ENCODE measurements at places on chromosomes 5 and 9.

DNA sequence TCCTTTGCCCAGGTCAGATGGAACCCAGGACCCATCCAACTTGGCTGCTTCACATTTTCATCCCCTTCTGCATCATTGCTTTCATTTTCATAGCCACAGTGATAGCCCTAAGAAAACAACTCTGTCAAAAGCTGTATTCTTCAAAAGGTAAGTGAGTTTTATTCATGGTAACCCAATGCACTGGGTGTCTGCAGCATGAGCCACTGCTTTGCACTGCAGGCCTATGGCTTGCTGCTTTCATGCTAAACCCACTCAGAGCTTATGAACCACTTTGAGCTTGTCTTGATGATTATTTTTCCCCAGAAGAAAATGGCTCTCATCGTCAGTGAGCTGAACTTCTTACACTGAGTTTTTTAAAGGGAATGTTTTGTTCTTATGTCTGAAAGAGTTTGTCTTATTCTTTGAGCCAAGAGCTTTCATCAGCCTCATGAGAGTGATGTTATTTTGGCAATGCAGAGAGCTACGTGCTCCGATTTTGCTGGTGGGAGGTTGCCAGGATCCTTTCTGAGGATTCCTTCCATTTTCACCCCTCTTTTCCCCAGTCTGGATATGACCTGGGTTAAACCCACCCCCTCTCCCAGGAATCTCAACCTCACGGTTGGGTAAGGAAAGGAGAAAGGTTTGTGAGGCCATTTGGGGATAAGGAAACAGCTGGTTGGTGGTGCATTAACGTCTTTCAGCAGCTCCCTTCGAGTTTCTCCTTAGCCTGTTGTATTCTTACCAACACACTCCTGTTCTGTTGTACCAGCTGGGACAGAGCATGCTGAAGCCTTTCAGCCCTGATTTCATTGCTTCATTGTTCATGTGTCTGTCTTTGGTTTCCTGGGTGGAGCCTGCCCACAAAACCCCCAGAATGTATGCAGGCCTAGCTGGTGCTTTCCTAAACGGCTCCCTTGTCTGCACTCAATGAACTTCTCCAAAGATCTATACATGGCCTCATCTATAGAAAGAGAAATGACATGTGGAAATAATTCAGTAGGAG lies 47.6 kb downstream of the PDCD1LG2 start:
- no peak for DNase-seq

DNA sequence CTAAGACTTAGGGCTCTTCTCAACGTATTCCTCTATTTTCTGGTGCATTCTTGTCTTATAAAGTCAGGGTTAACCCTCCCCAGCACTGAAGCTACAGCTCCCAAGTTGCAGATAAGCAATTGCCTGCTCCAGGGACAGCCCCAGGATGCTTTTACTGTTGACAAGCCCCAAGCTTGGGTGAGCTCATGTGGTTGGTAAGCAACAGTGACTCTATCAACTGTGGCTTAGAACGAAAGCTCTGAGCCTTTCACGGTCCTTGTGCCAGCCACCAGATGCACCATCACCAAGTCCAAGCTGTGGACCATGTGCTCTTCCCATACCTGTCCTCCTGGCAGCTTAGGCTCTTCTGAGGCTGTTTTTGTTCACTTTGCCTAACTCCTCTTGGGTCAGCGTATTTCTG lies 13.5 kb downstream of the ADRB2 start:
- no peak for DNase-seq

DNA sequence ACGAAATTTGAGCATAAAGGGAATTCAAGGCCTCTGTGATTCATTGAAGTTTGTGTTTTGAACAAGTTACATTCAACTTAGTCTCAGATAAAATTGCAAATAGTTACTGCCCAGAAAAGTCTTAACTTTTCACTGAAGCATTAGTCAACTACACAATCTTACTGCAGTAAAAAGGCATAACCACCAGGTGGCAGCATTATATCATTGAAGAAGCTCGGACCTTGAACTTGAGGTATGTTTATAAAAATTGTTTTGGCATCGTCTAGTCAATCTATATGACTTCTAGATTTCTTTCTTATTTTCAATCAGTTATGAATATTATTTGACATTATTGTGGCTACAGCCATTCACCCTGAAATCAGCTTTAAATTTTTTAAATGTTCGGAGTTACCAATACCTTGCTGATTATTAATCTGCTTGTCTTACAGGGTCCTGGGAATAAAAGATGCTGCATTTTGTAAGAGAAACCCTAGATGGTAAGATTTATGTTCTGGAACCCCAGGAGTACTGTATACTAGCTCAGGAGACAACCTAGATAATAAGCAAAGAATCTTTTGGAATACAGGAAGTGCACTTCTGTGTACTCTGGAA lies 83.9 kb upstream of the GRAMD2B start:
- peak; percentile 73 for DNase-seq

DNA sequence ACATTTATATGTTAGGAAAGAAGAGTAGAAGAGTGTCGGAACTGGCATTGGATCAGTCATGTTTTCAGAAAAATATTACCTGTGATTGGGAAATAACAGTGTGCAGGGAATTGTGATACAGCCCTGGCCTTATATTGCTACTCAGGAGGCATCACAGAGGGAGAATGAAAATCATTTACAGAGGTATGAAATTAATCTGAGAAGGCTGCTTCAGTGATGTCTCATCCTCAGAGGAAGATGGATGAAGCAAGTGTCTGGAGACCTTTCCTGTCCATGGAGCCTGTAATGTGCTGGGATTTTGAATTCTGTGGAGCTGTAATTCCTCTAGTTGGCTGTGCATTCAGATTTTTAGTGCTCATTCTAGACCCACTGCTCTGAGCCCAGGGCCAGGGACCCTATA lies 3.8 kb downstream of the ACTBL2 start:
- no peak for DNase-seq

DNA sequence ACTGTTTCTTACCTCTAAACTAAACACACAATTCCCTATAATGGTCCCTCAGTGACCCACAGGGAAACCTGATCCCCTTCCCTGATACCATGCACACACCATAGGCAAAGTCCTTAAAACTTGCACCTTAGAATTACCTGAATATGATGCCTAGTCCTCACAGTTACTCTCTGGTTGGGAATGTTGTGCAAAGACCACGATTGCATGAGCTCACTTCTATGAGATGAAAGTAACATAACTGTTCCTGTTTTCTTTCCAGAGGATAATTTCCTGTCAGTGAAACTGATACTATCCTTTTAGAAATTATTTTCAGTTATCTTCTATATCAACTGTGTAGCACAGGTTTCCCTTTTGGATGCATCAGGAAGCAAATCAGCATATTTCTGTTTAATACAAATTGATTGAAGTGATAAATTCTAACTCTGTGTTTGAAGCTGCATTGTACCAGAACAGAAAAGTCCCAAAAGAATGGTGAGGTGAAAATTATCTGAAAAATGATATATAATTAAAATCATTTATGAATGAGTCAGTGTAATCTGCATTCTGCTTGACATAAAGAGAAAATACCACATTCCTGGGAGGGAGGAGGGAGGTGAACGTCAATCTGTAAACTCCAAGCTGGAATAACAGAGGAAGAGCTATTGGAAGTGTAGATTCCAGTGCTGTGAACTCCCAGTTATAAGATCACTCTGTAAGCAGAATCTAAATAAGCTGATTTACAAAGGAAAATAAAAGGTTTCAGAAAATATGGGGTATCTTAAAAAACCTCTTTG lies 51.2 kb upstream of the TNFAIP8 start:
- no peak for DNase-seq

- no peak for DNase-seq
Observed at GRCh38 chr9:136720251-136720897, 8.0 kb downstream of the DIPK1B start.

- DNase-seq, result no peak
Observed at GRCh38 chr9:98962861-98963260, 19.2 kb downstream of the COL15A1 start.

DNA sequence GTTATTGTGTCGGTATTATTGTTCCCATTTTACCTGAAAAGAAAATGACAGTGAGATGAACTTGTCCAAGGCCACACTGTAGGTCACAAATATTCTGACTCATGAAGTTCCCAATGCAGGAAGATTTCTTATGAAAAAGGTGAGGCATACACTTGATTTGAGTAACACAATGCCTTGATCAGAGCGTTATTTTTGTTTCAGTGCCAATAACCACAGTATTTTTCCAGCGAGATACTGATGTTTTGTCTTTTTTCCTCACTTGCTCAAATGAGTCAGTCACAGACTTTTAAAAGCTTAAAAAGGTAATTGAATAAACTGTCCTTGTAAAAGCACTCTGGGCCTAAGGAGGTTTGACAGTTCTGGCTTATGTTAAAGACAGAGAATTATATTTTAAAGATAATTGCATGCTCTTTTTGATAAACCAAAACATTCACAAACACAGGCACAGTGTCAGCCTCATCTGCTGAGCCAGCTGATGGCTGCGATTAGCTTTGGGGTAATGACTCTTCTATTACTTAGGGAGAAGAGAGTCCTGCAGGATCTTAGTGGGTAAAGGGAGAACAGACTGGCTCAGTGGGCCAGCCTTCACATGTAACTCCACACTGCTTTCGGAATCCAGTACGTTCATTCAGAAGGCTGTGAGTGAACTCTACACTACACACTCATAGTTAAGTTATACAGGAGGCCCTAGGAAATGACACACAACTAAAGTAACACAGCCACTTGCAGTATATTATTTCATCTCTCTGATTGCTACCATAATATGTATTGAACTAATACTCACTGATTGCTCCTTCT lies 165.5 kb upstream of the CD180 start:
- peak; percentile 13 for DNase-seq

- DNase-seq, result no peak
Observed at GRCh38 chr5:130272837-130273236, 368.6 kb downstream of the CHSY3 start.

Data from stromal cell of bone marrow (primary cell).